Psoas muscle (tissue), 8 donors: ENCODE measurements at places on chromosomes 1 and 21.
A peak's percentile ranks its signal among the peaks of the same experiment; 100 is the strongest.

GRCh38 chr1:36599828-36600227, 117.1 kb upstream of the CSF3R start:
- DNase-seq: no peak

DNA sequence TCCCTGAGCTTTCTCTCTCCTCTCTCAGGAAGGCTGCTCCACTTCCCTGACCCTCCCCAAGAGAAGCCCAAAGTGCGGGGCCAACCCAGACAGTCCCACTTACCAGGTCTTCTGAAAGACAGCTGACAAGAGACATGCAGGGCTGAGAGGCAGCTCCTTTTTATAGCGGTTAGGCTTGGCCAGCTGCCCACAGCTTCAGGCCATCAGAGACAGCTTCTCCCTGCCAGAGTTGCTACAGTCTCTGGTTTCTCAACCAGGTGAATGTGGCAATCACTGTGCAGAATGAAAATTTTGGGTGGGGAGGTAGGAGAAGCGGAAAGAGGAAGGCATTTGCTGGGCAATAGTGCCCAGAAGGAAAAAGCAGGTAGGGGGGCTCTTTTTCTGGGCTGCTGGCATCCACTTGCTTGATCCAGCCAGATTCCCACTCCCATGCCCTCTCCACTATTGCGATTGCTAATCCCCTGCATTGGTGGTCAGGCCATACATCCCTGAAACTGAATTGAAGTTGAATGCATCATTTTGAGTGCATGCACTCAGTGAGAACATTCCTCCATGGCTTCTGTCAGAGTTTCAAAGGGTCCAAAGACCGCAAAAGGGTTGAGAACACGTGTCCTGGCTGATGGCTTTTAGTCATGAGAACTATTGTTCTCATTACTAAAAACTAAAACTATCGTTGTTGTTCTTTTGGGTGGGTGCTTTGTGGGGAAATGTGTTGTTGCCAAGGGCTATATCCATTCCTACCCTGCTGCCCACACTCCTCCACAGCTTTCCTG, at the start of gene S100A8:
Gene S100A8 (minus strand): TSS at position 136 of the 773 bp plus-strand sequence. CDS start 538 bp downstream, outside the sequence.
- DNase-seq: peak; percentile 78

DNA sequence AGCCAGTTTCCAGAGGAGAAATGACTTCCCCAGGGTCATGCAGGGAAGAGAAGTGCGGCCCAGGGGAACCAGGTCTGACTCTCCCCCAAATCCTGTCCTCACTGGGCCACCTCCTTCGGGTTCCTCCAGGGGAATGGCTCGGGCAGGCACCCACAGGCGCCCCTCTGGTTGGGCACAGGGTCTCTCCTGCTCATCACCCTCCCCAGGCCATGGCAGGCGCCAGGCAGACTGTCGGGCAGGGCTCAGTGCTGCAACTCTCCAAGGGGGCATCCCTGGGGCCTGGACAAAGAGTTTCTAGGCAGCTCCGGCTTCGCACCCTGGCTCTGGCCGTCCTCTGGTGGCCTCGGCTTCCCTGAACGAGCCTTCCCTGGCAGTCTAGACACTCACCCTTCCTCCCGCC, 75.6 kb downstream of the MEGF6 start:
- DNase-seq: no peak

GRCh38 chr1:59039551-59039950, 255.7 kb upstream of the JUN start:
- no peak for DNase-seq

- DNase-seq: no peak
These were observed 226.4 kb downstream of the PLA2G4A start for GRCh38 chr1:187054862-187055757.

GRCh38 chr1:45490121-45490625, 790 bp downstream of the TESK2 start:
- DNase-seq: no peak

GRCh38 chr1:46306159-46306530, 2.6 kb downstream of the UQCRH start:
- DNase-seq: no peak

DNA sequence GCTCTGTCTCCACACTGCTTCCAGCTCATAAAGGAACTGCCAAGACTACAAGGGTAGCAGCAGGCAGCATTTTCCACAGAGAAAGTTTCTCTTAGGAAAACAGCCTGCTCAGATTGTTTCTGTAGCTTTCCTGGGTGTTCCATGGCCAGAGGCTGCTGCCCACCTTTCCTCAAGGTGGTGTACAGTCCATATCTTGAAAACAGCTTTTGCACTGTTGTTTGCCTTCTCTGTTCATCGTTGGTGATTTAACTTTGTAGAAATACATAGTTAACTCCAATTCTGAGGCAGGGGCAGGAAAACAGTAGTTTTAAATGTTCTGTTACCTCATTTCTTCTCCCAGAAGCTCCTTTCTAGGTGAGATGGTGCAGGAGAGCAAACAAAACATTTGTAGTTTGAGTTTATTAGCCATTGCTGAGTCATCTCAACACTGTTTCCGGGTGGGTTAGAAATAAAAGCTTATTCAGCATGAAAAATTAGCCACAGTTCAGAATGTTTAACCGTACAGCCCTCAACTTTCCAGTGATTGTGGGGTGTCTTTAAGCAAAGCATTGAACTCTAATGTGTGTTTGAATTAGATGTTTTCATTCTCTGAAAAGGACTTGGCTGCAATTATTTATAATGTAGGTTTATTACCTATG, 41.7 kb downstream of the DIP2A start:
- no peak for DNase-seq

DNA sequence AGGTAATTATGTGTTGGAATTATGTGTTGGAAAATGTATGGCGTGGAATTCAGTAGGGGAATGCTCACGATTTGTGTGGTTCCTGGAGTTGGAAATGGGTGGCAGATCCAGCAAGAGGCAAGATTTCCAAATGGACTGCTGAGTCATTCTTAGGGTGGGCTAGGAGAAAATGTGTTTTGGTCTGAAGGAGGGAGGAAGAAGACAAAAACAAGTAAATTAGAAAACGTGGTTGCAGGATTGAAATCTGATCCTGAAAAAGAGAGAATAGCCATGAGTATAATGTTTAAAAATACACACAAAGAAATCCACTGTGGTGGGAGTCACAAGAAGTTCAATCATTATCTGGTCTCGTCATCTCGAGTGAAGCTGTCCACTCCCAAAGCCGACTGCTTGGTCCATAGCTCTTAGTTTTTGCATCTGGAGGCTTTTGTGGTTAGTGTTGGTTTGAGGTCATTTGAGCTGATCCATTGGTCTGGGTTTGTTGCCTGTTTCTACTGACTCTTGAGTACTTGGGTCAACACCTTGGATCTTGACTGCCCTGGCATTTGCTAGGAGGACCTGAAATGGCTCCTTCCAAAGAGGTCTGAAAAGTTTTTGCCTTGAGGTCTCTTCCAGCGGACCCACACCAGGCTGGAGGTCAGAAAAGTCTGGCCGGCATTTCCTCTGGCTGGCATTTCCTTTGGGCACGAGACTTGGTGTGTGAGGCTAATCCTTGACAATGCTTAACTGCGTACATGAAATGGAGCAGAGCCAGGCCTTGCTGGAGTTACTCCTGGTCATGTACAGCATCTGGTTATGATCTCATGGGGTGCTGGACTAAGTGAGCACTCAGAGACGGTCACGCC, 9.2 kb downstream of the MX2 start:
- DNase-seq: no peak

DNA sequence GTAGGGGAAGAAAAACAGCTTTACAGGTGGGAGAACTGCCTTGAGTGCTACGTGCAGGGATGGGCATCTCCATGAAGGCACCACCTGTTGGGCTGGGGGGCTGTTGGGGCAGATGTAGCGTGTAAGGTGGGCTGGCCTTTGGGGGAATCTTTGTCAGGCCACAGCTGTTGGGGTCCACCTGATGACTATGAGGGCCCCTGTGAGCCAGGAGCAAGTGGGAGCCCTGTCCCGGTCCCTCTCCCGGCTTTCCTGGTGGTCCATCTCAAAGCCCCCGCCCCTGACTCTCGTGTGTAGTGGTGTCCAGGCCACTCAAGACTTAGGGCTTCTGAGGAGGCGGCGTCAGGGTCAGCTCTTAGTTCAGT, 13.5 kb downstream of the SLC37A1 start:
- no peak for DNase-seq

DNA sequence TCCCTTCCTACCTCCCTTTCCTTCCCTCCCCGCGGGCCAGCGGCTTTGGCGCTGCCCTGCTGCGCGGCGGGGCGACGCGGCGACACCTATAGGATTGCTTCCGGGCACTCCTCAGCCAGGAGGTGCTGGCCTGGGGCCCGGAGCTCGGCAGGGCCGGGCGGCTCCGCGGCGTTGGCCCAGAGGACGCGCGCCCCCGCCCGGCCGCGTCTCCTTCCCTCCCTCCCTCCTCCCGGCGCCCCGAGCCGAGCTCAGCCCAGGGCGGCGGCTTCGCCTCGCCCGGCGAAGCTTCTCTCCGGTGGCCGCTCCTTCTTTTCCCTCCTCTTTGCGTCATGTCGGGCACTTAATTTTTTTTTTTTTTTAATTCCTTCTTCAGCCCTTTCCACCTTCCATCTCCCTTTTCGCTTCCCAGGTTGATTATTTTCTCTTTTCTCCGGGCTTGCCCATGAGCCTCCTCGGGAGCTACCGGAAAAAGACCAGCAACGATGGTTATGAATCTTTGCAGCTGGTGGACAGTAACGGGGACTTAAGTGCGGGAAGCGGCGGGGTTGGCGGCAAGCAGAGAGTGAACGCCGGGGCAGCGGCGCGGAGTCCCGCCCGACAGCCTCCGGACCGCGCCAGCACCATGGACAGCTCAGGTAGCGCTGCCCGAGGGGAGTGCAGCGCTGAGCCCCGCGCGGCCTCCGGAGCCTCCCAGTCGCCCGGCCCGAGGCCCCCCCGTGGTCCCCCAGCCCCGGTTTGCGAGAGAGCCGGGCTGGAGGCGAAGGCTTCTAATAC, at the start of gene DNAJC6:
Gene DNAJC6 (plus strand): TSS at position 240 of the 774 bp plus-strand sequence. CDS start 203 bp downstream, at position 443.
- peak; percentile 75 for DNase-seq

DNA sequence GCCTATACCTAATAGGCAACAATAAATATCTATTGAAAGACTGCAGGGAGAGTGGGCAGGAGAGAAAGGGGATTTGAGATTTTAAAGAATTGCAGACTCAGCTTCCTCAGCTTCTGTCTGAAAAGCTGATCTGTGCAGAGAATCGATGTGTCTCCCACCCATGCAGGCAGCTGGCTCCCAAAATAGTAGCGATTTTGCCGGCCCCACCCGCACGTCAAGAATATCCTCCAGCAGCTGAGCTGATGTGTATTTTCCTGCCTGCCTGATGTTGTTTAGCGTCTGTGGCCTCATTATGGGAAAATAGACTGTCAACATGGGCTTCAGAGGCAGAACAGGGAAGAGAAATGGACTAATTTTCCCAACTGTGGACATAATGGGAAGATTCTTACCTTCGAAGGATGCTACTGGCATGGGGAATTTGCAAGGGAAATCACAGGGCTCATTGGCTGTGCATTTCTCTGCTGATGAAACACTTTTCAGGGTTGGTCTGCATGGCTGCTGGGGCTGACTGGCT, 699.8 kb downstream of the PTPRU start:
- DNase-seq: no peak

GRCh38 chr1:227124473-227124872, 184.4 kb downstream of the COQ8A start:
- DNase-seq: no peak

DNA sequence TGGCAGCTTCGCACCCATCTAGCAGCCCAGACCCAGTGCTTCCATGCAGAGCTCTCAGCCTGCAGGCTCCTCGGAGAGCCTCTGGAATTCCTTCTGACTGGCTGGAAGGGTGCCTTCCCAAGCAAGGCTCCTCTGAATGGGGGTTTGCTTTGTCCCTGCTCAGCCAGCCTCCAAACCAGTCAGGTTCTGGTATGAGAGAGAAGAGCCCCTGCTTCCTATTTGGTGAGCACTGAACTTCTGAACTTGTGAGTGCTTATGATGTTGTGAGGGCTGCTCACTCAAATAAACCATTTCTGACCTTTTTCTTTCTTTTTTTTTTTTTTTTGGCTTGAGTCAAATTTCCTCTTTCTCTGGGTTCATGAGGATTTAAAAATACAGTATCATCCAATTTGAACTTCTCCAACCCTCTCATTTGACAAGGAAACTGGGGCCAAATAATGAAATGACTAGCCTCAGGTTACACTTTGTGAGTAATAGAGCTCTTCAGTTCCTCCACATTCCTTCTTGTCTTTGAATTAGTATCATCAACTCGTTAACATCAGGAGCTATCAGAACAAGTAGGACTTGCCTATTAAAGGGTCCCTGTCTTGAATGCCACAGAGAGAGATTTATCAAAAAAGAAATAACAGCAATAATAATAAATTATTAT, 39.6 kb downstream of the GFI1 start:
- no peak for DNase-seq

DNA sequence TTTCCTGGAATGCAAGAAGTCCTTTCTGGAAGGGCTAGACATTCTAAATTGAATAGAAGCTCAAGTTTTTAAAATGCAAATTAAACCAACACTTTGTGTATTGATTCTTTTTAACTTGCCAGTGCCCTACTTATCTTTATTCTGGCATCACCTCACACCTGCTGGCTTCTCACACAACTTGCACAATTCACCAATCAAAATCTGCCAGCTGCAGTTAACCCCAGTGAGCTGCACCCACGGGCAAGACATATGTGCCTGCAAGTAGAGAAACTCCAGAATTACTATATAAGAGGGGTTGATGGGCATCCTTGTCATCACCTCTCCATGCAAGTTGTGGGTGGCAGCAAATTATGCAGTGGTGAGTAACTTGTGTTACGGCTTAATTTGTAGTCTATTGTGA, 11.7 kb upstream of the PLPPR4 start:
- no peak for DNase-seq

GRCh38 chr1:56817716-56818463, 1.3 kb downstream of the FYB2 start:
- no peak for DNase-seq

- no peak for DNase-seq
These were observed 40.2 kb upstream of the SLC6A9 start for GRCh38 chr1:44071461-44071860.

- DNase-seq: no peak
These were observed 300.6 kb upstream of the PRMT6 start for GRCh38 chr1:106755682-106756406.

GRCh38 chr1:21292984-21293536, 2.8 kb upstream of the ECE1 start:
- DNase-seq: no peak

DNA sequence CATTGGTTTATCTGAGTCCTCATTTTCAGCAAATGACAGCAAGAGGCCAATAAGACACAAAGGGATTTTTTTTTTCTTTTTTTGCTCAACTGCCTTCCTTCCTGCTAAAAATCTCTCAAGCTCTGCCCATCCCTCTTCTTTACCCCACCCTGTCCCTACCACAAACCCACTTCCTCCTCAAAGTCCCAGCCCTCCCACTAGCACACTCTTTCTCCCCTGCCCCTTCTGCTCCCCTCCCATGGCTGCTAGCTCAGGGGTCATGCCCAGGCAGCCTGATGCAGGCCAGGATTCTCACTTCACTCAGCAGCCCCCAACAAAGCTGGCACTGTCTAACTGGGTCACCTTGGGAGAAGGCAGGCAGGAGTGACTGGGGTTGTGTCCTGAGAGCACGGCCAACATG, 28.8 kb upstream of the PPP2R5A start:
- DNase-seq: no peak
